ENCODE measurements at places on chromosomes 16 and 17.

DNA sequence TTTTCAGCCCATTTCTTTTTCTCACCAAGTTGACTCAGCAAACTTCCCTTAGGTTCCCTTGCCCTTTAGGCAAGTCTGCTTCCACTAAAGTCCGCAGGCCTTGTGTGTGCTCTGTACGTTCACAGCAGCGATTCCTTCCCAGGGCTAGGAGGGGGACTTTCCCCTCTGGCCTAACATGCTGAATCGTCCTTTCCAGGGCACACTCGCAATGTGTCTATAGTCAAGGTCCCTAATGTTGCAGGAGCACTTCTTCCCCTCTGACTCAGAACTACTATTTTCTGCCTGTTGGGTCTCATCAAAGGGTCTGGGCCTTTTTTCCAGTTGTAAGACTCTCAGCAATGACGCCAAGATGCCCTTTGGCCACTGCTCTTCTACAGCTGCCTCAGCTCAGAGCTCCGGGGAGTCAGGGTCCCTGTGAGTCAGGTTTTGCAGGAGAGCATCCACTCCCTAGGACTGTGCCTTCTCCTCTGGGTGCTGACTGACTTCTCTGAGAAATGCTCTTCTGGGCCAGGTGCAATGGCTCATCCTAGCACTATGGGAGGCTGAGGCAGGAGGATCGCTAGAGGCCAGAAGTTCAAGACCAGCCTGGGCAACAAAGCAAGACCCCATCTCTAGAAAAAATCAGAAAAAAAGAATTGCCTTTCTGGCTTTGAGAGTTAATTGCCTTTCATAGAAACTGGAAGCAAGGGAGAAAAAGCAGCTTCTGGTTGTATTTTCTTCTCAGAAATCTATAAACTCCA is 64.4 kb upstream of the TBX2 start:
- no peak for DNase-seq

DNA sequence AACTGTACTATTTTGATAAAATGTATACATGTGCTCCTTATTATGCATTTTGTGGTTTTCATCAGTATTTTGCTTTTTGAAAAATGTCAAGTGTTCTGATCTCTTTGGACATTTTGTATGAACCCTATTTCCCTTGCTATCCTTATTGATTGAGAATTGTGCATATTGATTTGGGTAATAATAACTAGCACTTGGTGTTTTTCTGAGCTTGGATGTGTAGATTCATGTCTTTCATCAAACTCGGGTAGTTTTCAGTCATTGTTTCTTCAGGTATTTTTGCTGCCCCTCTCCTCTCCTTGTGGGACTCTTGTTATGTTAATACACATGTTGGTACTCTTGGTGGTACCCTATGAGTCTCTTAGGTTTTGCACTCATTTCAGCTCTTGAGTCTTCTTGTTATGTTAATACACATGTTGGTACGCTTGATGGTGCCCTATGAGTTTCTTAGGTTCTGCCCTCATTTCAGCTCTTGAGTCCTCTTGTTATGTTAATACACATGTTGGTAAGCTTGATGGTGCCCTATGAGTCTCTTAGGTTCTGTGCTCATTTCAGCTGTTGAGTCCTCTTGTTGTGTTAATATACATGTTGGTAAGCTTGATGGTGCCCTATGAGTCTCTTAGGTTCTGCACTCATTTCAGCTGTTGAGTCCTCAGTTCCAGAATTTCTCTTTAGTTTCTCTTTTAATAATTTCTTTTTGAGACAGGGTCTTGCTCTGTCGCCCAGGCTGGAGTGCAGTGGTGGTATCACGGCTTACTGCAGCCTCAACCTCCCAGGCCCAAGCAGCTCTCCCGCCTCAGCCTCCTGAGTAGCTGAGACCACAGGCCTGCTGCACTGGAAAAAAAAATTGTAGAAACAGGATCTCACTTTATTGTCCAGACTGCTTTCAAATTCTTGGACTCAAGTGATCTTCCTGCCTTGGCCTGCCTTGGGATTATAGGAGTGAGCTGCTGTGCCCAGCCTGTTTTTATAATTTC is 19.3 kb downstream of the ZNF750 start:
- no peak for DNase-seq

DNA sequence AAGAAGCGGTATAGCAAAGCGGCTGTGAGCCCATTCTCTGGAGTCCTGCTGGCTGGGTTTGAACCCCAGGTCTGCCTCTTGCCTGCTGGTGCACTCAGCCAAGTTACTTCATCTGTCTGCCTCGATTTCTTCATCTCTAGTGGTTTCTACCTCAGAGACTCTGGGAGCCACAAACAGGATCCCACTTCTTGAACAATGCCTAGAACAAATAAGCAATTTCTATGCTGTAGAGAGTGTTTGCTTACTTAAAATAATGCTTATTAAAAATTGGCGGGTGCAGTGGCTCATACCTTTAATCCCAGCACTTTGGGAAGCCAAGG is 75.5 kb downstream of the CMIP start:
- no peak for DNase-seq

DNA sequence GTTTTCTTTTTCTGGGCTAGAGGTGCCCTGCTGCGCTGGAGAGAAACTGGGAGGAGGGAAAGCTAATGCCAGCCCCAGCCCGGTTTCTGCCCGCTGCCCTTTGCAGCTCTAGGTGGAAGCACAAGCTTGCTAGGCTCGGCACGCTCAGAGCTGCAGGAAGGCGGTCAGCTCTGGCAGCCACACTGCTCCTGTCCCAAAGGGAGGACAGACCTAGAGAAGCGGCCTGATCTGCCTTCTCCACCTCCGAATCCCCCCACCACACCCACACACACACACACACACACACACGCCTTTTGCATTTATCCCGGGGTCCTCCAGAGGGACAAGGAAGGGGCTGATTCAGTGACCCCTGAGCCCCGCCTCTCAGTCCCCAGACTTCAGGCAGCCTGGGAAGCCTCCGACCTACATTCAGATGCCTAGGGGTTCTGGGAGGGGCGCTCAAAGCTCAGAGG is 418.1 kb downstream of the SOX9 start:
- no peak for DNase-seq

DNA sequence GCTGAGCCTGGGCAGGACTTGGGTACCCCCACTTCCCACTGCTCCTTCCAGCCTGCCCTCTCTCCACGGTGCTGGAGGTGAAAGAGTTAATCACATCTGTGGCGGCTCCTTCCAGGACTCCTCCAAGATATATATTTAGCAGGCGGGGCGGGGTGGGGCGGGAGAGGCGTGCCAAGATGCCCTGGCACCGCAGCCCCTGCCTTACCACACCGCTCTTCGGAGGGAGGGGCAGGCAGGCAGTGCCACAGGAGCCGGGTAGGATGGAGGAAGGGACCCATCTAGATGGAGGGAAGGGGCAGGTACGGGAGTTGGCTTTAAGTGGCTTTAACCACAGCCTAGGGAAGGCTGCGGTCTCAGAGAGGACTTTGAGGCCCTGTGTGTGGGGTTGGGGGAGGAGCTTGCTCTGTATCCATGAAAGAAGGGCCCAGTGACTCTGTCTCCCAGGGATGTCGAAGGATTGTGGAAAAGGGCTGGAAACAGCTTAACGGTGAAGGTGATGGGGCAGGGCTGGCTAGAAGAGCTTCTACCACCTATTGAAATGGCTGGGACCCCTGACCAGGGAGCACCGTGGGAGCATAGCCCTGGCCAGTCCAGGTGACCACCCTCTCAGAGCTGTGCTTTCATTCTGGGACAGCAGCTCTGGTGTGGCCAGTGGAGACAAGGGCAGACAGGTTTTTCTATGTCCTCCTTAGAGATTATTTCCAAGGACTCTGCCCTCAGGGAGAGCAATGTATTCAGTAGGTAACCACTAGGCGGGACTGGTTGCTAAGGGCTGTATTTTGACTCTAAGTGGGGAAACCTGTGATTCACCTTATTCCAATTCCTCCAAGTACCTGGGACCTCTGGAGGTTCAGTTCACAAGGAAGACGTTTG is 13.0 kb downstream of the GPR142 start:
- peak; percentile 80 for DNase-seq

DNA sequence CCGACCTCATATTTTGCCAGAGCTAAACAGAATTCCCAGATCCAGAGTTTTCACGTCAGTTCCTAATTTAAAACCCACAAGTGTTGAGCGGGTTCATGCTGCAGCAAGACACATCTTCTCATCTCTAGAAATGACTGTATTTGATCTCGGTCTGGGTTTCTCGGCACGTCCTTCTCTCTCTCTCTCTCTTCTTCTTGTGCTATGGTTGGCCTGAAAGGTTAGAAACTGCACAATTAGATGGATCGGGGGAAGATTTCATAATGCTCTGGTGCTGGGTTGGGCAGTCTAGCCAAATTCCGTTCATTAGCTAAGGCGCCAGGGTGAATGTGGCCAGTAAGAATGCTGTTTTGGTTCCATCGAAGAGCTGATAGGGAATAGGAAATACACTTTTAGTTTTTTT is 158.9 kb upstream of the NOG start:
- no peak for DNase-seq

GRCh38 chr17:73284906-73285602 is 23.4 kb upstream of the CPSF4L start:
- peak; percentile 36 for DNase-seq

- no peak for DNase-seq
Measured at GRCh38 chr17:47330548-47330947, 6.8 kb downstream of the EFCAB13 start.

DNA sequence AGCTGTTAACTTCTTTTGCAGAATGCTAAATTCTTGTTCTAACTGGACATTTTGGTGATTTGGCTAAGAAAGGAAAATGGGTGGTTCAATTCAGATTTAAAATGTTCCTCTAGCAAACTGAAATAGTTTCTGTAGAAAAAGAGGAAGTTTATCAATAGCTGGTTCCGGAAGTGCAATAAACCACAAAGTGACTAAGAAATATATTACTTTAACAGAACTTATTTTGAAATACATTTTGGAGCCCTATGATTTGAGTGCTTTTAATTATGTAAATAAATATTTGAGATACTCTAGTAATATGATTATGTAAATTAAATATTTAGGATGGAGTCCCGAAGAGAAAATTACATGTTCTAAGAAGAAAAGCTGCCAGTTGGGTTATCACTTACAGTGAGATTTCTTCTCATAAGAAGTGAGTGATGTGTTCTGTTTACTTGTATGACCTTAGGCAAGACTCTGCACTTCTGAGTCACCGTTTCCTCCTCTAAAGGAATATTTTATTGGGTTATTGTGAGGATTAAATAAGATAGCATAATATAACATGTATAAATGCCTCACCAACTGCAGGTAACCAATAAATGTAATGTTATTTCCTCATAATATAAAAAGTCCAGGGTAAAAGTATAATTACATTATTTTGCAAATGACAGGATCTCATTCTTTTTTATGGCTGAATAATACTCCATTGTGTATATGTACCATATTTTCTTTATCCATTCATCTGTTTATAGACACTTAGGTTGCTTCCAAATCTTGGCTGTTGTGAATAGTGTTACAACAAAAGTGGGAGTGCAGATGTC is at the start of gene EVI2B:
EVI2B (minus strand) TSS at position 73 of the 800 bp plus-strand sequence. CDS start 8,445 bp downstream, outside the sequence.
- DNase-seq = no peak

- DNase-seq = no peak
Measured at GRCh38 chr17:82675476-82676245, 22.8 kb downstream of the RAB40B start.

- no peak for DNase-seq
Measured at GRCh38 chr17:14986127-14986526, 279.0 kb downstream of the PMP22 start.

DNA sequence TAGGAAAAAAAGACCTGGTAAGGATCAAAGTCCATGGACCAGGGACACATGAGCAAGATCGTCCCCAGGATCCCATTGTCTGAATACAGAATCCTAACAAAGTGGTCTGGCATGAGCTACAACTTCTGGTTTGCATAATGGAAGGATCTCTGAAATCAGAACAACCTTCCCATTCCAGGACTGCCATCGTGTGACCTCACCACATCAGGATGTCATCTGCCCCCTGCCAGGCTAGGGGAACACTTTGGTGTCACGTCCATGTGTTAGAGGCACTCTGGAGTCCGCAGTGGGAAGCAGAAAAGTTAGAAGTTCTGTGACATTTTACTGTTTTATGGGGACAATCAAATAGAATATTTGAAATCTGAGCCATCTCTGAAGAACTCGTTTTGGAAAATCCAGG is 160.7 kb downstream of the RGS9 start:
- no peak for DNase-seq

GRCh38 chr17:3222505-3222904 is 15.0 kb downstream of the OR1A1 start:
- no peak for DNase-seq

GRCh38 chr17:64173646-64174045 is 43.7 kb upstream of the ERN1 start:
- DNase-seq = no peak

DNA sequence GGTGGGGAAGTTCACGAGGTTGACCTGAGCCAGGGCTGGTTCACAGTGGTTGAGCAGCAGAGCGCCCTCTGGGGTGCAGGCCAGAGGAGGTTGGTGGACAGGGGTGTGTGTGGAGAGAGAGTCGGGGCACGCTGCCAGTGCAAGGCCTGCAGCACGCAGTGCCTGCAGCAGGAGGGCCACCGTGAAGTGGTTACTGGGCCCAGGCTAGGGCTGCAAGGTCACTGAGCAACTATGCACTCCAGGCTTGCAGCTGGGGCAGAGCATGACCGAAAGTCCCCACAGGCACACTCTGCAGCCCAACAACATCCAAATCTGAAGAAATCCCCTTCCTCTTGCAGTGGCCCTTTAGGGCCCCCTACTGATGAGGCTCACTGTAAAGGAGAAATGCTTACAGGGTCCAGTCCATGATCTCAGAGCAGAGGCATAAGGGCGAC is 89.1 kb upstream of the NOL11 start:
- DNase-seq = no peak

- no peak for DNase-seq
Measured at GRCh38 chr17:49316258-49316570, 45.8 kb downstream of the ZNF652 start.

- DNase-seq = no peak
Measured at GRCh38 chr17:80129006-80129565, 17.8 kb downstream of the EIF4A3 start.

DNA sequence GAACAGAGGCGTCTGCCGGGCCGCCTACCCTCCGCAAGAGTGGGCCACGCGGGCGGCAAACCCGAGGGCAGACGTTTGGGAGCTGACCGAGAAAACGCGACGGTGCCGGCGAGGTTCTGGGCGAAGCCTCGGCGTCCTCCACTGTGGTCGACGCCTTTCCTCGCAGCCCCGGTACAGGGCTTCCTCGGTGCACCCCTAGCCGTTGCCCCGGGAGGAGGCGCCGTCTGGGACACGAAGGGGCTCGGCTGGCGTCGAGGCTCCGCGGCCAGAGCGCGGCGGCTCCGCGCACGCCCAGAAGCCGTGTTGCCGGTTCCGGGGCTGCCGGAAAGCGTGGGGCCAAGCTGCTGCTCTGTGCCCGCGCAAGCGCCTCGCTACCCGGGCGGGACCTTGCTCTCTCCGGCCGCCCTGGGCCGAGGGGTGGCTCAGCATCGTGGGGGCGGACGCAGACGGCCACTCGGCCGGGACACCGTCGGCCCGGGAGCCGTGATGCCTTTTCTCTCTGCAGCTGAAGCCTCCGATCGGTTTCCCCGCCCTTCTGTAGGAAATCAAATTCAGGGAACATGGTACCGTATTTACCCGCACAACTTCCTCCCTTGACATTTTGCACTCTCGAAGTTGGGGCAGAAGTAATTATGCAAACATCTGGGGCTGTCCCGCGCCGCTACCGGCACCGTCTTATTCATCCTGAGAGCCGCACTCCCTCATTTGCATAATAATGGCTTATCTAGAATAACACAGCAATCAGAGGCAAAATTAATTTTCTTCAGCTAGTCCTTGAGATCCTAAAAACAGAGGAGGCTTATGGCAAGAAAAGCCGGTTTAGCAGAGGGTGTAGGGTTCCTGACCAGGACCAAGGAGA is 7.3 kb upstream of the CBX8 start:
- DNase-seq = no peak

- DNase-seq = peak; percentile 90
Measured at GRCh38 chr16:3952737-3953131, 72.2 kb upstream of the CREBBP start.

- peak; percentile 60 for DNase-seq
Measured at GRCh38 chr17:58060596-58061191, 22.5 kb upstream of the DYNLL2 start.

- no peak for DNase-seq
Measured at GRCh38 chr16:29806099-29806579, at the start of gene MAZ. Gene MAZ (plus strand): TSS chr16:29806529. CDS start chr16:29806702, 173 bp downstream.

All from femur (tissue), 1 donor.